Calu3 (cell line): ENCODE measurements at places on chromosomes 16 and 17.

DNA sequence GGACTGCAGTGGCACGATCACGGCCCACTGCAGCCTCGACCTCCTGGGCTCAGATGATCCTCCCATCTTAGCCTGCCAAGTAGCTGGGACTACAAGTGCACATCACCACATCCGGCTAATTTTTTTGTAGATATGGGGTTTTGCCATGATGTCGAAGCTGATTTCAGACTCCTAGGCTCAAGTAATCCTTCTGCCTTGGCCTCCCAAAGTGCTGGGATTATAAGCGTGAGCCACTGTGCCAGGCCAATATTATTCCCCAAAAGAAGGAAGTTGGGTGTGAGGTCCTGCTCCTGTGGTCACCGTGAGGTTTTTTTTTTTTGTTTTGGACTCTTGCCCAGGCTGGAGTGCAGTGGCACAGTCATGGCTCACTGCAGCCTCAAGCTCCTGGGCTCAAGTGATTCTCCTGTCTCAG is 1.5 kb downstream of the AMZ2 start:
- no peak for DNase-seq

DNA sequence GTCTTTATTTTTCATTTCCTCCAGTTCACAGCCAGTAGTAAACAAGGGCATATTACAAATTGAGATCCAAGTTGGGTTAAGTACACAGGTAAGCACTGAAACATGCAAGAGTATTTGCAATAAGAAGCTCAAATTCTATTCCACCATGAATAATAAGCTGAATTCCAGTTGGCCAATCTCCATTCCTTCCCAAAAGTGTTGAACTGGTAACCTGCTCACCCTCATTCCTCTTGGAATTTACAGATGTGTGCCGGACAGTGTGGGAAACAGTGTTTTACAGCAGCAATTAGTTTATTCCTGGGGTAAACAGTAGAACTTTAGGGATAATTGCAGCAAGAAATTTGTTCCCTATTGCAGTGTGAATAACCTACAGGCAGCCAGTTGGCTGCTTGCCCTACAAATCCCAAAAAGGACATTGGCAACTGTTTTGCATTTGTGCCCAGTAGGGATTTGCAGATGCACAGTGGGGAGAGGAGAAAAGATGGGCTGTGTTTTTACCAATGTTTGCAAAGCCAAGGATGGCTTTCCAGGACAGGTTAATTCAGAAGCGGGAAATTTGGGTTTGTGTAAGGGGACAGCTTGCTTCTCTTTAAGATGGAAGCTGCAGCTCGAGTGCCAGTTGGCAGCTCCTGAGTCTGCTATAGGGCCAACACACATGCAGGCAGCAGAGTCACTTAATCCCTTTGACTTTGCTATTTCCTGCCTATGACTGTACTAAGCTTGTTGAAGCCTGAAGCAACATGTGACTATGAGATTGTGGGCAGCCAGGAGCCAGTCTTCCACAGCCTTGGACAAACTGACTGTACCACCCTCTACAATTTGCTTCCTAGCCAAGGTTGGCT is 318.9 kb downstream of the MAP2K6 start:
- no peak for DNase-seq

DNA sequence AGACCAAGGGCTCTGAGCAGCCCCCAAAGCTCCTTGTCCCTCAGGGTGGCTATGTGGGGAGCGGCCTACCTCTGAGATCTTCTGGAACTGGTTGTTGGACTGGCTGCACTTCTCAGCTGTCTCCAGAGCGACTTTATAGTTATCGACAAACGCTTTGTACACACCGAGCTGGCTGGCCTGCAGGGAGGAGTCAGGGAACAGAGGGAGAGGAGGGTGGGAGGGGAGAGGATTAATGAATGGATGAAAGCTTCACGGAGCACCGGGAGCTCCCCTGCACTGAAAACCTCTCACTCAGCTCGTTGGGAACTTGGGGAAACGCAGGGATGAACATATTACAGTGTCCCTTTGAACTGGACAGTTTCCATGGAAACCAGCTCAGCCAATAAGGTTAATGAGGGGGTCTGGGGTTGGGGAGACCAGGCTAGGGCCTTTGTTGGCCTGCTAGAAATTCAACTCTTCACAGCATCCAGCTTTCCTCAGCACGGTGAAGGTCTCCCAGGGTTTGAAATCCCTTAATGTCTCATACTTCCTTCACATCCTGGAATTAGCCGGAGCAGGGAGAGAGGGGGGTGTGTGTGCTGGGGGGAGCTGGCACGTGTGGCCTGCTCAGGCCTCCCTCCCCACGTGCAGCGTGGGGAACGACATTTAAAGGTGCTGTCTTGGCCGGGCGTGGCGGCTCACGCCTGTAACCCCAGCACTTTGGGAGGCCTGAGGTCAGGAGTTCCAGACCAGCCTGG is 86.7 kb downstream of the TIMM22 start:
- DNase-seq = no peak

GRCh38 chr17:80709090-80709695 is 164.6 kb downstream of the RPTOR start:
- DNase-seq = no peak

DNA sequence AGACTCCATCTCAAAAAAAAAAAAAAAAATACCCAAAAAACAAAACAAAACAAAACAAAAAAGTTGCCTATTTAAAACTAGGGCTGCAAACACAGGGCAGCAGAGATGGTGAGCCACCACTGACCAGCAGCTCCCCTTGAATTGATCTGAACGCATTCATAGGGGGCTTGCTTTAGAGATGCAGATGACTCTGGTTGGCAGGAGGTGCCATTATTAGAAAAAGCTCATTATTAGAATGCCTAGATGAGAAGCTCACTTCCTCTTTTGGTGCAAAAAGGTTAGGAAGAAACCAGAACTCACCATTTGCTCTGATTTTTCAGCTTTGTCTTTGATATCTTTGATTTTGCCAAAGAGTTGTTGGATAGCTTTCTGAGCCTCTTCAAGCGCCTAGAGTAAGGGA is 53.1 kb downstream of the VPS53 start:
- no peak for DNase-seq

DNA sequence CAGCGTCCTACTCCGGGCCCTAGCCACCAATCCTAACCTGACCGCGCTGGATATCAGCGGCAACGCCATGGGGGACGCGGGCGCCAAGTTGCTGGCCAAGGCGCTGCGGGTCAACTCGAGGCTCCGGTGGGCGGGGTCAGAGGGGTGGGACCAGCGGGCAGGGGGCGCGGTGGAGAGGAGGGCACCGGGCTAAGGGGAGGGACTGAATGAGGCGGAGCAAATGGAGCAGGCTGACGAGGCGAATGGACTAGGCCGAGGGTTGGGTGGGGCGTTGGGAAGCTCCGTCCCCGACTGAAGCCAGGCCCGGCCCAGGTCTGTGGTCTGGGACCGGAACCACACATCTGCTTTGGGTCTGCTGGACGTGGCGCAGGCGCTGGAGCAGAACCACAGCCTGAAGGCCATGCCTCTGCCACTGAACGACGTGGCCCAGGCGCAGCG is 4.6 kb downstream of the CARMIL2 start:
- DNase-seq = no peak

- no peak for DNase-seq
Observed at GRCh38 chr17:80997424-80998117, 5.9 kb downstream of the CHMP6 start.

DNA sequence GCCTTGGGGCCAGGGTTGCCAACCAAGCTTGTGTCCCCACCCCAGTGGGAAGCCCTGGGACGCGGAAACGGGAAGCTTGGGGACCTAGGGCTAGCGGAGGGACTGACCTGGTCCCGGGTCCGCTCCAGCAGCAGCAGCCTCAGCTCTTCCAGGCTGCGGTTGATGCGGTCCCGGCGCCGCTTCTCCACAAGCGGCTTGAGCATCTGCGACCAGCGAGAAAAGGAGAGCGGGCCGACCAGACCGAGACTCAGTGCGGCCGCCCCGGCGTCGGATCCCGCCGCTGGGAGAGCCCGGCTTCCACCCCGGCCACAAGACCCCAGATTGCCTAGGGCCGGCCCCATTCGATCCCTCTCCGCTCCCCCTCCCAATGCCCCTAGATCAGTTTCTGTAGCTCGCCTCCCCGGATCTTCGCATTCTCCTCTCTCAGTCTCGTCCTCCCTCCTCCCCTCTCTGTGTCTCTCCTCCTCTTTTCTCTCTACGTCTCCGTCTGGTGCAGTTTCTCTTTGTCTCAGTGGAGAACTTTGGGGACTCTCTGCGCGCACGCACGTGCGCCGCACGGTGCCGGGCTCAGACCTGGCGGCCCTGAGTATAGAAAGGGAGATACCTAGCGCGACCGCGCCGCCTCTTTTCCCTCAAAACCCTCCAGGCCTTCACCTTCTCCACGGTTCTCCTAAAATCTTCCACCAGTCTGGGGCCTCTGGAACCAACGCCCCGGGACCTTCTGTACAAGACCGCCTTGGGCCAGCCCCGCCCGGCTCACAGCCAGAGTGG is 797 bp downstream of the HES7 start:
- no peak for DNase-seq

- no peak for DNase-seq
Observed at GRCh38 chr17:28466521-28467048, 6.9 kb upstream of the SLC13A2 start.

GRCh38 chr17:10605221-10605783 is 51.8 kb downstream of the MYH3 start:
- no peak for DNase-seq

DNA sequence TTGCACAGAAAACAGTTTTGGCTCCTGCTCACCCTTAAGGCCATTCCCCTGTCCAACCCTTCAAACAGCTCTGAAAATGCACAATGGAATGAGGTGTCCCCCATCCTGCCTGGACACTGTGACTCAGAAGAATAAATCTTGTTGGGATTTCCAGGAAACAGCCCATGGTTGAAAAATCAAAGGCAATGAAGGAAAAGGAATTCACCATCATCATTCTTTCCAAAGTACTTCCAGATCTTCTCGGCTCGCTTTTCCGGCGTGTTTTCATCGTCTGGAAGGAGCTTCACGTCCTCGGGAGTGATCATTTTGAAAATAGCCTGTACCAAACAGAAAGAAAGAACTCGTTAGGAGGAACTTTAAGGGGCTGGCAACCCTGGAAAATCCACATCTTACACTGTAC is 4.3 kb downstream of the RCVRN start:
- DNase-seq = no peak

DNA sequence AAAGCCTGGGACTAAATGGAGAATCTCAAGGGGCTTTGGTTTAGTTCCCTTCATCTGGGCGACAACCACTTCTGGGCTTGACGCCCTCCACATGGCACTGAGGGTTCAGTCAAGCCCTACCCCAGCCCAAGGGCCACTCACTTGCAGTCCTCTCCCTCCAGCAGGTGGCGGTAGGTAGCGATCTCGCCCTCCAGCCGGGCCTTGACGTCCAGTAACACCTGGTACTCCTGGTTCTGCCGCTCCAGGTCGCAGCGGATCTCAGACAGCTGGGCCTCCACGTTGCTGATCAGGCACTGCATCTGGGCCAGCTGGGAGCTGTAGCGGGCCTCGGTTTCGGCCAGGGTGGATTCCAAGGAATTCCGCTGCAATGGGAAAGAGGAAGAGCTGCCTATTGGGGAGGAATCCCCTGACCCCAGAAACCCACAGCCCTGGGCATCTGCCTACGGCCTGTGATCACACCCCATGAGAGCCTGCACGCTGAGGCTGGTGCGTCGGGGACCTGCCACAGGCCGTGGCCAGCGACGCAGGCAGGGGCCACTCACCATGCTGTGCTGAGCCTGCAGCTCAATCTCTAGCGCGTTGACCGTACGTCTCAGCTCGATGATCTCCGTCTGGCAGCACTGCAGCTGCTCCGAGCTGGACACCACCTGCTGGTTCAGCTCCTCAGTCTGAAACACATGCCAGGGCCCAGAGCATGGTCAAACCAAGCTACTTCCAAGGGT is 2.7 kb downstream of the KRT36 start:
- DNase-seq = peak; percentile 46

DNA sequence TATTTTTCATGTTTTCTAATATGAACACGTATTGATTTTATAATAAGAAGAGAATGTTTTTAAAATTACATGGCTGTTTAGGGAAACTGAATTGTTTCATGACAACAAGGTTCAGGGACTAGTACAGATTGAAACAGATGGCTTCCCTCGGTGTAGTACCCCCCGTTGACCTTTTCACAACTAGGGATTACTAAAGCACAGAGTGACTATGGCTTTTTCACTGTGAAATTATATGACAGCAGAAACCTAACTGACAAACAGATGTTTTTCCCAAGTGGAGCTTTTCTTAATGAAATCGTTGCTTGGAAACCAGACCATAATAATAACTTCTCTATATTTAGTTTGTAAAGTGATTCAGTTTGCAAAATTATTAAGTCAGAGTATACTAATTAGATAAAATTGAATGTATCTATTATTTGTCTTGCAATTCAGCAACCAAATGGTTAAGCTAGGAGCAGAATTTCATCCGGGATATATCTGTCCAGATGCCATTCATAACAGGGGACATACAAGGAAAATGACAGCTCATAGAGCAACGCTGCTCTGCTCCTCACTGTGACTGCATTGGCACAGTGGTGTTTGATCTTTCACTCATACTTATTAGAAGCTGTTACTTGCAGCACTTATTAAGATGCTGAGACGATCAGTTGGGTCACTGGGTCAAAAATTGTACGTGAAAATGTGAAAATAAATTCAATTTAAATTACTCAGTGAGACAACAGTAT is 111.7 kb downstream of the TANGO6 start:
- no peak for DNase-seq

DNA sequence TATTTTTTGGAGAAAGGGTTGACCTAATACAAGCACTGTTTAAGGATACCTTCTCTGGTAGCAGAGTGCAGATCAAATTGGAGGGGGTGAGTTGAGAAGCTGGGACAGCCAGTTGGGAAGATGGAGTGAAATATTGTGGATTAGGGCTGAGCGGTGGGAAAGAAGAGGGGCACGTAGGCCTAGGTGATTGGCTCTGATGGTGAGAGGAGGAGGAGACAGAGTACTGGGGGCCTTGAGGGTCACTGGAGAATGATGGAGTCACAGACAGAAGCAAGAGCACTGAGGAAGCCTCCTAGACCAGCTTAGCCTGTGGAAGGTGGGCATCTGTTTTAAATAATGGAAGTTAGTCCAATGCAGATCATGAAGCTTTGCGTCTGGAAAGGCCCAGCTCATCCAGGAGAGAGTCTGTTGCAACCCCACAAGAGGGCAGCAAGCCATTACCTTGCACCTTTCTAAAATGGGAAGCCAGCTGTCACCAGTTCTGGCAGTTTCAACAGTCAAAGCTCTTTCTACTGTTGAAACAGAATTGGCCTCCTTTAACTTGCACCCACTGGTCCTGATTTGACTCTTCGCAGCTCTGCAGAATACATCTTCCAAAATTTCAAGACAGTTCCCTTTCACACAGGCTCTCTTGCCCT is 11.8 kb downstream of the SLC9A5 start:
- DNase-seq = peak; percentile 69

- DNase-seq = no peak
Observed at GRCh38 chr16:12489357-12489990, 314.2 kb downstream of the CPPED1 start.

GRCh38 chr17:1541367-1541904 is 21.2 kb downstream of the PITPNA start:
- DNase-seq = no peak
